Femur (tissue), 1 donor: ENCODE measurements at places on chromosomes 7 and 10.

- no peak for DNase-seq
Measured at GRCh38 chr10:22624287-22624738, 90.1 kb downstream of the PIP4K2A start.

GRCh38 chr7:49088017-49088416 is 163.7 kb downstream of the CDC14C start:
- DNase-seq: no peak

- DNase-seq: no peak
Measured at GRCh38 chr7:25050223-25050622, 70.2 kb upstream of the OSBPL3 start.

- DNase-seq: no peak
Measured at GRCh38 chr10:34938399-34938670, 123.2 kb upstream of the PARD3 start.

- no peak for DNase-seq
Measured at GRCh38 chr7:77188731-77189437, 10.7 kb downstream of the FGL2 start.
